ENCODE measurements at places on chromosomes 12 and 14. TPM values are rescaled to one million over a fixed set of nuclear protein-coding genes. Genes with fewer than 3 reads are reported as not detected.

DNA sequence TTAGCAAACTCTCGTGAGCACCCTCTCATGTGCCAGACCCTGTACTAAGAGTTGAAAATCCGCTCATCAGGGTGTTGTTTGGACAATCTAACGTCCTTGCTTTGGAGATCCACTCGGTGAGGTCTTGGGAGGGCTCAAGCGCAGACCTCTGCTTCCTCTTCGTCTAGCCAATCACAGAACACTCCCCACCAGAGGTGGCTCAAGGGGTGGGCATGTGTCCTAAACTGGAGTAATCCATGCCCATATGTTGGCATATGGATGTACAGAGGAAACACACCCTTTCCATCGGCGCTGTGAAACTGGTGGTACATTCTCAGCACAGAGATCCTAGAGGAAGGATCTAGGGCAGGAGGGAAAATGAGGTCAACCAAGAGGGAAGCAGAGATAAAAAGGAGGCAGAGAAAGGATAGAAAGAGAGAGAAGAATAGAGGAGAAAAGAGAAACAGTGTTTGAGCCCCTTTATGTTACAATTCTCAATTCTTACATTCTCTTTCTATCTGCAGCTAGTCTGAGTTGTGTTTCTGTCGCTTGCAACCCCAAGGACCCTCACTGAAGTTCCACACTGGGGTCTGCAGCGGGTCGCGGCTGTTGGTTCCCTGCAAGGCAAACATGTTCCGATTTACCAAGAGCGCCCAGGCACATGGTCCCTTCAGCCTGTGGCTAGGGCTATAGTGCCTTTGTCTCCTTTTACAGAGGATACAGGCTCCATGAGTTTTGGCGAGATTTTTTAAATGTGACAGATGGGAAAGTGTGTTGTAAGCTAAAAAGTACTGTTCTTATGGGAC is 40.5 kb downstream of the DLK1 start:
- peaks cover 72% of the 10 kb centered on the region for H3K27me3 ChIP-seq
- peaks cover 3% of the 10 kb centered on the region for H3K4me1 ChIP-seq
- no peak overlapping the region for H3K27ac ChIP-seq
- DNase-seq = no peak
- no peak overlapping the region for H3K4me3 ChIP-seq

Gene ZFHX2
- 3.7 TPM for total RNA-seq

Gene KRT72
- total RNA-seq = not detected

GRCh38 chr12:48779869-48780268 is 9.0 kb downstream of the ADCY6 start:
- H3K36me3 ChIP-seq = peaks cover 12% of the 10 kb centered on the region
- peaks cover 10% of the 10 kb centered on the region for H3K4me1 ChIP-seq
- DNase-seq = no peak
- no peaks in the 10 kb centered on the region for H3K27me3 ChIP-seq
- H3K4me3 ChIP-seq = no peak overlapping the region
- no peak overlapping the region for H3K27ac ChIP-seq

GRCh38 chr14:59333668-59334067 is 131.5 kb downstream of the GPR135 start:
- H3K4me1 ChIP-seq = peaks cover 8% of the 10 kb centered on the region
- peaks cover 8% of the 10 kb centered on the region for H3K36me3 ChIP-seq
- no peak overlapping the region for H3K4me3 ChIP-seq
- DNase-seq = no peak

Gene GPR65
- 0.09 TPM for total RNA-seq

Data from Calu3 (cell line).